Kasumi-1 (cell line): ENCODE measurements at places on chromosomes 4 and X.
A peak's percentile ranks its signal among the peaks of the same experiment; 100 is the strongest.

DNA sequence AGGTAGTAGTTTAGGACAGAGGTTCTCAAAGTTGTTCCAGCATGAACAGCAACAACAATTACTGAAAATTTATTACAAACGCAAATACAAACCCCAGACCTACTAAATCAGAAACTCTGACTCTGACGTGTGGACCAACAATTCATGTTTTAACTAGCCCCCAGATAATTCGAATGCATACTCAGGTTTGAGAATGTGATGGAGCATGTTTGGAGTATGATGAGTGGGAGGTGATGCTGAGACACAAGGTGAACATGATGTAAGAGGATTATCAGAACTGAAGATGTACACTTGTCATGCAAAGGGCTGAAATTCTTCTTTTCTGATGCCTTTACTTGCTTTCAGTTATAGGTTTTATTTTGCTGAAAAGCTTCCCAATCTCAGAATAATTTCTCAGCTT, 323.0 kb downstream of the INPP4B start:
- no peak for DNase-seq

- DNase-seq: no peak
Measured at GRCh38 chr4:137701401-137701800, 169.1 kb upstream of the PCDH18 start.

- peak; percentile 60 for DNase-seq
Measured at GRCh38 chr4:146520896-146521540, 722 bp downstream of the SLC10A7 start.

- no peak for DNase-seq
Measured at GRCh38 chr4:154658680-154659405, 46.4 kb upstream of the FGG start.

DNA sequence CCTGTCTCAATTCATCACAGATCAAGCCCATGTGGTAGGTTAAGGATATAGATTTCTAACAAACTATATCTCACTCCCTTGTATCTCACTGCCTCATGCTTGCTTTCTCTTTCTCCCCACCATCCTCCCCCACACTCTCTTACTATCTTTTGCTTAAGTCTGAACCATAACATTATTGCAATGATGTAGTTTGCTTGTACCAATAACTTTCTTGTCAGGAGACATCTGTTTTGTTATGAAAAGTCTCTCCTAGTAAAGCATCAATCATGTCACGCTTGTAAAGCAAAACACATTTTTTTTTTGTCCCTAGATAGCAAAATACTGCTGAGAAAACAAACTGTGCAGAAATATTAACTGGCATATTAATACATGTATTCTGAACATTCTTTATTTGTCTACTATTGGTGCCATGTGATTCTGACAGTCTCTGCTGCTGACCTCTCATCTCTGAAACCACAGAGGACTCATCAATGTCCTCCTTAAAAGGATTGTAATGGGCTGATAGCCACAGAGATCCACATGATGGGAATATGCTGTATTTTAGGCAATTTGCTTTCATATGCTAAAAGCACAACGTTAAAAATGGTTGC, 217.5 kb downstream of the VEGFC start:
- no peak for DNase-seq

GRCh38 chrX:29541038-29541437, 674.3 kb upstream of the MAGEB2 start:
- DNase-seq: no peak

GRCh38 chrX:20266810-20267606, at the start of gene RPS6KA3:
Gene RPS6KA3, minus strand, starts transcription at chrX:20266909. Its CDS starts 277 bp downstream, at chrX:20266632.
- peak; percentile 62 for DNase-seq

- no peak for DNase-seq
Measured at GRCh38 chrX:12614266-12614665, 176.9 kb upstream of the PRPS2 start.

DNA sequence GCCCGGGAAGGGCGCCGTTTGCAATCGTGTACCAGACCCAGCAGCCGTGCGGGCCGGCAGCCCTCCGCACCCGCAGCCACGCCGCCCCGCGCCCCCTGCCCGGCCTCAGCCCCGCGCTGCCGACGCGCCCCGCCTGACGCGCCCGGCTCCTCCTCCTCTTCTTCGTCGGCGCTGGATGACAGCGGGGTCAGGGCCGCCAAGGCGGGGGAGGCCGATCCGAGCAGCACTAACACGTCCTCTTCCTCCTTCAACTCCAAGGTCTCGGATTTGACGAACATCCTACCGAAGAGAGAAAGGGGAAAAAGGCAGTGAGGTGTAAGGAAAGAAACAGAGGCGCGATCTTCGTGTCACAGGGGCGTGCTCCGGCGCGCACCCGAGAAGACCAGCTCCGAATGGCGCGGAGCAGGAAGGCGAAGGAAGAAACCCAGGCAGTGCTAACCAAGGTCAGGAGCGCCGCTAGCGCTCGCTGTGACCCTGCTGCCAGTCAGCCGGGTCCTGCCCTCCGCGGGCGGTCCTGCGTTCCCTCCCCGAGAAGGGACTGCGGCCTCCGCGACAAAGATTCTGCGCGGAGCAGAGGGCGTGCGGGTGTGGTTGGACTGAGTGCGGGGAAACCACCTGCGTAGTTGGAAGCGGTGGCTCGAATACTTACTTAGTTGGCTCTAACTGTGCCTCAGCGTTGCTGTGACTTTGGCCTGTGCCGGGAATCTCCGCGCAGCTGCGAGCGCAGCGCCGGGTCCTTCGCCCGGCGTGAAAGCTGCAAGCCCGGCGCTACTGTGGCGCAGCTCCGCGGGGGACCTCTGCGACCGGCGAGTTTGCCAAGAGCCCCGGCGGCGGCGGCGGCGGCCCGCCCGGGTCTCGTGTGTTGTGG, 548 bp downstream of the NEUROG2 start:
- peak; percentile 52 for DNase-seq

DNA sequence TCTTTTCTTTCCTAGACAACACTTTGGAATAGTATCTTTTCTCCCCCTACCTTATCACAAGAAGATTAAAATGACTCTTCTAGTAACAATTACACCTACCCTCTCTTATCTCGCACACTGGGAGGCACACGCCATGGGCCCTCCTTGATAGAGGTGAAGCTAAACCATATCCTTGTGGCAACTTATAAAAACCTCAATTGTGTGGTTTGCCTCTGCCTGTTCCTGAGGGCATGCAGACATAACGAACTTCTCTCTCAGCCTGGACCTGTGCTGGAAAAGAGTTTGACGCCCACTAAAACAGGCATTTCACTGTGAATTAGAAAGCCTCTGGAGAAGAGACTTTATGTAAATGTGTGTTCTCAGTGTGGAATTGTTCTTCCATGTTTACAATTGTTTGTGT, 141.2 kb downstream of the NDST3 start:
- peak; percentile 46 for DNase-seq

DNA sequence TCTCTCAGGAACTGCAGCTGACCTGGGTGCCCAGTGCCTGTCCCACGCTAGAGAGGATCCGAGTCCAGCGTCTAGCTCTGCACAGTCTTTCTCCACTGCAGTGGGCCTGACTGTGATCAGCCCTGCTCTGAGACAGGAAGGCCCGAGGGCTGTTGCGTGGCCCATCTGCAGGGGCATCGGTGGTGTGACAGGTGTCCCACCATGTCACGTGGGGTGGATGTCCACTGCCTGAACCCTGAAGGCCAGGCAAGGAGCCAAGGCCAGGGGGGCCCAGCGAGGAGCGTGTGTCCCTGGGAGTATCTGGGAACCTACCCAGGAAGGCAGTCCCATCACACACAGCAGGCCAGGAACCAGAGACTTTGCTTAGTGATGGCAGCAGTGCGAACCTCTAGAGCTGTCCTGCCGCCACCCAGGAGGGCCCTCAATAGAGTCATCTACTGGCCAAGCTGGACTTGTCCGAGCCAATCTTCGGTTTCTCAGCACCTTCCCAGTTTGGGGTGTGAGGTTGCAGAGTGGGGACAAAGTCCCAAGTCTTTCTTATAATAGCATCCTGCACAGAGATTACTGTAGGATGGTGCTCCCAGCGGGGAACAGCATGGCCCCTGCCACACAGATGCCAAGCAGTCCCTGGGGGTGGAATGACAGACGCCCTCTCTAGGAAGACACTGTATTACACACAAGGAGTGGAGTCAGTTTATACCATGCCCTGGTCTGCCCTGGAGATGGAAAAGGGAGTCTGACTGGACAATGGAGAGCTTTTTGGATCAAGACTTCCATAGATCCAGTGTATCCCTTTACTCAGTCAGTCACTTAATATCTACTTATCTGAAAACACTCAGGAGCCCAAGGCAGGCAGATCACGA, 38.3 kb downstream of the DCTD start:
- no peak for DNase-seq

DNA sequence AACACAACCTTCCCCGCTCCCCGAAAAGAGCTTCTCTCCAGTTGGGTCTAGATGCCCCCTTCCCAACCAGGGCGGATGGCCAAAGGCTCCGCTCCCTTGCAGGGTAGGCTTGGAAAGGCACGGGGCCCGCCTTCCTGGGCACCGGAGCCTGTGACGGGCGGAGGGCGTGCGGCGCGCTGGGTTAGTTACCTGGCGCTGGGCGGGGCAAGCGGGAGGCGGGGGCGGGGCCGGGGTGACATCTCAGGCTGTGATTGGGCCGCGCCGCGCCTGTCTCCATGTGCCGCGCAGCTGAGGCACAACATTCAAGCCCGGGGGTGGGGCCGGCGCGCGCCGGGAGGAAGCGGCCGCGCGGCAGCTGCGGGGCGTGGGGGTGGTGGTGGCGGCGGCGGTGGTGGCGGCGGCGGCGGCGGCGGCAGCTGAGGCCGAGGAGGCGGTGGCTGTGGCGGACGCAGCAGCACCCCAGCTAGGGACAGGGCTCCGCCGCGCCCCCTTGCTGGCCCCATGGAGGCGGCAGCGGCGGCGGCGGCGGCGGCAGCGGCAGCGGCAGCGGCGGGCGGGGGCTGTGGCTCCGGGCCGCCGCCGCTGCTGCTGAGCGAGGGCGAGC, at the start of gene REPS2:
TSS of gene REPS2 (plus strand) at position 298 of the 604 bp plus-strand sequence. CDS start at position 502, 204 bp downstream.
- peak; percentile 29 for DNase-seq

DNA sequence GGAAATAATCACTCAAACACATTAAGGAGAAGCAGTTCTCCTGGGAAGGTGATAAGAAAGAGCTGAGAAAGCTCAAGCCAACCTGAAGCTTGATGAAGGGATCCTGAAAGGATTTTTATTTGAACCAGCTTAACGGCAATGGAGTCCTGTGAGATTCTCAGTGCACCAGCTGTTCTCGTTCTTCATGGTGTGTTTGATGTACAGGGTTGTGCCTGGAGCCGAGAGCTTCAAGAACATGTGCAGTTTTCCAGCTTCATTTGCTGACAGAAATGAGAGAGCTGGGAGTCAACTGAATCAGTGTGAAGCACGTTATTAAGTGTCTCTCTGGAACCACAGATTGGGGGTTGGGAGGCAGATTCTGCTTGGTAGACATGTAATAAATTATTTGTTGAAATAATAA, 115.7 kb downstream of the ANKRD50 start:
- no peak for DNase-seq

DNA sequence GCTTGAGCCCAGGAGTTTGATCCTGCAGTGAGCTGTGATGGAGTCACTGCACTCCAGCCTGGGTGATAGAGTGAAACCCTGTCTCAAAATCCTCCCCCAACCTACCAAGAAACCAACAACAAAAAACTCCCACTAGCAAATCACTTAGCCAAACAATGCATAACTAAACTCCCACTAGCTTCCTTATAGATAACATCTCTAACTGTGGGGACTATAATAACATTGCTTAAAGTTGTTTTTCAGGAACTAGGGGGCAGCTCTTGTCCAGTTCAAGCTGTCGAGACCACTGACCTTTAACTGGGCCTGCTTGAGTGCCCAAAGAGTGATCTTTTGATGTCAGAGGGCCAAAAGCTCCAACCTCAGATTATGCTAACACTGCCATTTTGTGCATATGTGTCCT, 81.7 kb downstream of the FREM3 start:
- no peak for DNase-seq

DNA sequence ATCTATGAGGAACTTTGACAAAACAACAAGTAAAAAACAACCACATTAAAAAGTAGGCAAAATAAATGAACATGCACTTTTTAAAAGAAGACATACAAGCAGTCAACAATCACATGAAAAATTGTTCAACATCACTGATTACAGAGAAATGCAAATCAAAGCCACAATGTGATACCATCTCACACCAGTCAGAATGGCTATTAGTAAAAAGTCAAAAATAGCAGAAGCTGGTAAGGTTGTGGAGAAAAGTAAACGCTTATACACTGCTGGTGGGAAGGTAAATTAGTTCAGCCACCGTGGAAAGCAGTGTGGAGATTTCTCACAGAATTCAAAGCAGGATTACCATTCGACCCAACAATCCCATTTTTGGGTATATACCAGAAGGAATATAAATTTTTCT, 17.0 kb upstream of the LNX1 start:
- DNase-seq: no peak

DNA sequence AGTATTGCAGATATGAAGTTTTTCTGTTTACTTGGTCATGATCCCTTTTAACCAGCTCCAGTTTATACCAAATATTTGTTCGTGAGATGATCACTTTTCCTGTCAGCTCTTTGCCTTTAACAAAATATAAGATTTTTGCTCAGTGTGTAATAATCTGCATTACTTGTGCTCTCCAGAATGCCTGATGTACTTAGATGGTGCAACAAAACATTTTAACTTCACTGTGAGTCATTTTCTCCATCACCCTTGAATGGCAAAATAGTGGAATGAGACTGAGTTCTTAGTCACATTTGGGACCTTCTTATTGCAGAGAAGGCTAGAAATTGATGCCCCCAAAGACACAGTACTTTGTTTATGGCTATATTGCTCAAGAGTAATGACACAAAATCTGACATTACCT, 252.0 kb downstream of the FRMPD4 start:
- DNase-seq: no peak

GRCh38 chr4:113537203-113537602, 224.3 kb downstream of the CAMK2D start:
- DNase-seq: no peak

- no peak for DNase-seq
Measured at GRCh38 chr4:156820931-156821330, 150.7 kb downstream of the PDGFC start.

DNA sequence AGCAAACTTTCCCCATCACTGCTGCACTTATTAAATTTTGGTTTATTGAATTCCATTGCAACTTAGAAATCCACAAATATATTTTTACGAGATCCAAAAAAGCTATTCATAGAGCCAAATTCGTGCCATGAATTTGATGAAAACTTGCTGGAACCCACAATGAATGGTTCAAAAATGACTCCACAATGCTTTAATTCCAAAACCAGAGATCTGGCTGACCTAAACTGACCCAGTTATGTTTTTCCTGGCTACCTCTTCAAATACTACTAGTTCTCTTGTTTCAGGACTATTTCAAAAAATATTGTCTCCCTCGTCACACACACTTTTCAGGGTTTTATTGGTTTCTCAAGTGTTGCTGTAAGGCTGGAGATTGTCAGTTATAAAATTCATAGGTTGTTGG, 474.8 kb downstream of the PDGFC start:
- DNase-seq: no peak

DNA sequence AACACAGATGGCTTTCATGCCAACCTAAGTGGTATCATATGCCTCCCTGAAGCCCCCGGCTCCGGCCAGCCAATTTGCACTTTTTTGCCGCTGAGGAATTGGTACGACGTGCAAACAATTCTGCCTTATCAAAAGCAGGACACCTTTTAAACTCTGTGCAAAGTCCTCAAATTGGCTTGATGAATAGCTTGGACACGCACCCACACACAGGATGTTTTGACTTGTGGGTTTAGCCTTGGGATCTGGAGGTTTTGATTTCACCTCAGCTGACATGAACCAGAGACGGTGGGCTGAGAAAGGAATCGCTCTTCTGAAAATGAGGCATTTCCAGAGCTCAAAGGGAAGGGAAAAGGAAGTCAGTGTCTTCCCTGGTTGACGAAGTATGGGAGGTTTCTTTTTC, 110.8 kb upstream of the SHOX start:
- no peak for DNase-seq
